Stimulated activated CD4-positive, alpha-beta T cell treated with anti-CD3 and anti-CD28 coated beads, Interleukin-15, amount 100 ng/mL, for 1 hour (primary cell): ENCODE measurements at places on chromosomes 12 and 14.

- DNase-seq = no peak
Observed at GRCh38 chr12:6555018-6555691, 687 bp downstream of the IFFO1 start.

GRCh38 chr12:90695415-90695814 lies 259.6 kb downstream of the CCER1 start:
- DNase-seq = no peak

DNA sequence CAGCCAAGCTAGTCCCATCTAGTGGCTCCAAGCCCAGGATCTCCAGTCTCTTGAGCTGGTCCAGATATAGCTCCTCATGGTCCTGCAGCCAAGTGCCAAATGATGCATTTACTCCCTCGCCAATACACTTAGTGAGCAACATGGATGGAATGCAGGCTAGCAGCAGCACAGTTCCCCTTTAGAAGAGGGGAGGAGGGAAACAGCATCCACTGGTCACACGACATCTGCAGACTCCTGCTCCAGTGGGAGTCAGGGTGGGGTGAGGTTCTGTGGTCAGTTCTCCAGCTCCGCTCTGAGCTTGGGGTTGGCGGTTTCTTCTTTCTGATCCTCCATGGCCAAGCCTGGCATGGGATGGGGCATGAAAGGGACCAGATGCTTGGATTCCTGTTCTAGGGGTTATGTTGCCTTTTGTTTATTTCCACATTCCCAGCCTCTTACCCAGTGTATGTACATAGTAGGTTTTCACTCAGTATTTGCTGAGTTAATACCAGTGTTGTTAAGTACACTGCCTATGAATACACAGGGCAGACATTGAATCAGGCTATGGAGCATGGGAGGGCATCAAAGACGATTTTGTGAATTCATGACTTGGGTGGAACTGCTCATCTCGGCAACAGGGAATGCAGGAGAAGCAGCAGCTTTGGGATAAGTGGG lies 57.3 kb downstream of the GALNT16 start:
- DNase-seq = no peak

DNA sequence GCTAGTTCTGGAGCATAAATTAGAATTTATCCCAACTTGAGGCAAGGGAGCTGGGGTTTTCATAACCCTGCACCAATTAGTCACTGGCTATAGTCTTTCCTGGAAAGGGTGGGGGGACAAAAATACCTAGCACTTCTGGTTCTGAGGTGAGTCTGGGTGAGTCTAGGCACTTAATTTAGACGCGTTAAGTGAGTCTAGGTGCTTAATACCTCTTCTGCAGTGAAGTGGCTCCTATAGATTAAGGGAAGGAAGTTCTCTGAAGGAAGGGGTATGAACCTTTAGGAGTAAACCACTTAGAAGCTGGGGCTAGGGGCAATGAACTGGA lies 251.7 kb downstream of the EFCAB11 start:
- DNase-seq = no peak

GRCh38 chr14:37595809-37596621 lies 586 bp downstream of the TTC6 start:
- DNase-seq = peak; percentile 61

GRCh38 chr12:124633365-124634362 lies 66.3 kb upstream of the NCOR2 start:
- no peak for DNase-seq

DNA sequence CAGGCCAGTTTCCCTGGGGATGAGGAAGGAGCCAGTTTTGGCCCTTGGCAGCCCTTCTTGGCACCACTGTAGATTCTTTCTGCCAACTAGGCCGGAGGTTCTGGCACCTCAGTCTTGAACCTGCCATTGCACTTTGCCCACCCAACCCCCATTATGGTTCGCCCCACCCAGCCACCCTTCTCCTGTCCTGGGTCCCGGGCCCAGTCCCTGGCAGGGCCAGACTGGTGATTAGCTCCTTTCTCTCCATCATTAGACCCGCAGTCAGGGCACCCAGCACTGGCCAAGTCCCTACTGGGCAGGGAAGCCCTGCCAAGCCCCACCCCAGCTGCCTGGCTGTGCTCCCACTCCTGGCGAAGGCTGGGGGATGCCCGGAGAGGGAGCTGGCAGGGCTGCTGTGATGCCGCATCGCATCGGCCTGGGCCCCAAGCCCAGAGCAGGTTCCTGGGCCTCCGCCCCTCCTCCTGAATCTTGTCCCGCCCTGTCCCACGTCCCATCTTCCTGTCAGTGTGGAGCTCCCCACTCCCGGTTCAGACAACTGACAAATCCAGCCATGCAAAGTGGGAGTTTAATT lies 9.8 kb downstream of the FAM222A start:
- no peak for DNase-seq

- no peak for DNase-seq
Observed at GRCh38 chr14:27392153-27392552, 794.3 kb upstream of the NOVA1 start.

GRCh38 chr12:72346363-72346944 lies 74.3 kb downstream of the TRHDE start:
- no peak for DNase-seq
